Activated CD8-positive, alpha-beta memory T cell treated with anti-CD3 and anti-CD28 coated beads for 1 hour (primary cell): ENCODE measurements at places on chromosomes 1 and 21.

DNA sequence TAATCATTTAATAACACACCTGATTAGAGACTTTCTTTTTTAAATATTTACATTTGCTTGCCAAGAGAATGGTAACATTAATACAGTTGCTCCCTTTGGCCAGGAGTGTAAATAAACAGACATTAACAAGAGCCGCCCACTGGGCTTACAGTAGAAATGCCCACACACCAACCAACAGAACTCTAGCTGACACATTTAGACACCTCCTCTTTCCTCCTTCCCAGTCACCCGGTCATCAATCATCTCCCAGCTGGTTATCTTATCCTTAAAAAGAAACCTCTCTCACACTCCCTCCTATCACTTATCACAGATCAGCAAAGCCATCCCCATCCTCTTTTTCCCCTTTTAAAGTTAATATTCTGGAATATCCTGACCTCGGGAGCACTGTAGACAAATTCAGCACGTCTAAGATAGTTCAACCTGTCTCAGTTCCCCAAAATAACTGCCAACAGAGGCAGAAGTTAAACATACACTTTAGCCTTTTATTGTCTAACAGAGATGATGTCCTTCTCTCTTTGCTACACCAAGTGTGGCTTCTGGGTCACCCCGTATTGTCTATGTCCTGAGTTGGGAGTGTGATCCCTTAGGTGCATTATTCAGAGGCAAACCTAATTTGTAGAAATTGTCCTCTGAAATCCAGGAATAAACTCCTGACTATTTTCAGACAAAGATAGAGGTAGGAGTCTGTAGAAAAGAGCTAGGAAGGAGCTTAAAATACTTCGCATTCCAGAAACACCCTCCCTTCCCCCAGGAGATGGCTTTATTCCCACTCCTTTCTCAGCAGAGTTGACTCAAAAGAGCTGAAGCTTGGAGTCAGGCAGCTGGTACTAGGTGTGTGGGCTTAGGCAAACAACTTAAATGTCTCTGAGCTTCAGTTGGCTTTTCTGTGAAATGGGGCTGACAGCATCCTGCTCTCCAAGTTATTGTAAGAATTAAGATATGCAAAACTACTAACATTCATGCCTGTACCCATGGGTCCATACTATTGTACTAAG lies 8.8 kb downstream of the MYCL start:
- DNase-seq: no peak

DNA sequence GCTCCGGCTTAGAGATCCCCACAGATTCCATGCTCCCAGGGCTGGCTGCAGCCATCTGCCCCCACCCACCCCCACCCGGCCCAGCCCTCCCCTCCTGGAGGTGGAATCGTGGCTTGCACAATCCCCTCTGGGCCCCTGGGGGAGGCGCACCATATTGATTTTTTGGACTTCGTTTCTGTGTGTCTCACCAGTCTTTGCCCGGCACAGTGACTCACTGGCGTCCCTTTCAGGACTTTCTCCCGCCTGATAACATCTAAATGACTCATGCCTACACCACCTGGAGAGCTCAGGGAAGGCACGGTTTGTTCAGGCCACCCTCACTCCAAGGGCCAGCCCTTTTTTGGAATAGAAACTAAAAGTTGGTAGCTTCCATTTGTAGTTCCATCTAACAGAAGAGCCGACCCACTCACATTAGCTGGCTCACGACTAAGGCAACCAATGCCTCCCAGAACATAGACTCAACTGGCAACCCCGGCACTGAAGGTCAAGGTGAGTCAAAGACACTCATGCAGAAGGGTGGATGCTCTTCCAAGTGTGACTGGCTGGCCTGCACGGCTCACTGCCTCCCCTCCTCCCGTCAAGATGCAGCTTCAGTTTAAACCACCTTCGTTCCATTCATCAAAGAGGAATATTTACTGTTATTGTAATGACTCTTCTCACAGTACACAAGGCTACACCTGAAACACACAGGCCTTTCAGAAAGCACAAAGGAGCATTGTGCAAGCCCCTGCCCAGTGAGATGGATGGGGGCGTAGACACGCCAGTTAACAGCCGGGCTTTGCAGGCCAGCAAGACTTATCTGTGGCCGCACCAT lies 18.1 kb upstream of the ETS2 start:
- no peak for DNase-seq

DNA sequence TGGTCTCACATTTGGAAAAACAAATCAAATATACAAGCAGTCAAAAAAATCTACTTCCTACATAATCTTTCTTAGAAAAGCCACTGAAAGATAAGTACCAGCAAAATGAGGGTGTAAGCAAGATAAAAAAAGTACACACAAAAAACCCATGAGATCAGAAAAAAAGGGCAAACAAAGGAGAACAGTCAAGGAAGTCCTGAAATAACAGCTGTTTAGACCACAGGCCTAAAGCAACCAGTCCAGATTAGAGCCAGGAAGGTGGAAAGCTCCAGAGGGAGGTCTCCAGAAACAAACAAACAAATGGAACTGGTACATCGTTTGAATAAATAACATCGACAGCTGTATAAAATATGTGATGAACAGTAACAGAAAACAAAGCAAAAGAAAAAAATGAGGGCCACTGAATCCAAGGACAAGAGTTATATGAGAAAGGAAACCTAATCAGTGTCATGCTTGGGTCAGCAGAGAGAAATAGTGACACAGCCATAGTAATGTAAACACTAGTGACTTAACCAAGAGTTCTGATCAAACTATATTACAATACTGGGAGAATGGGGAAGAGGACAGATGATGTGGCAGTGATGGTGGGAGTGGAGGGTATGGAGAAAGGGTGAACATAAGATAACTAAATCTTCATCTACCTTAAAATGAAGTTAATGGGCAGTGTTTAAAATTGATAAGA lies 67.5 kb downstream of the NVL start:
- no peak for DNase-seq

DNA sequence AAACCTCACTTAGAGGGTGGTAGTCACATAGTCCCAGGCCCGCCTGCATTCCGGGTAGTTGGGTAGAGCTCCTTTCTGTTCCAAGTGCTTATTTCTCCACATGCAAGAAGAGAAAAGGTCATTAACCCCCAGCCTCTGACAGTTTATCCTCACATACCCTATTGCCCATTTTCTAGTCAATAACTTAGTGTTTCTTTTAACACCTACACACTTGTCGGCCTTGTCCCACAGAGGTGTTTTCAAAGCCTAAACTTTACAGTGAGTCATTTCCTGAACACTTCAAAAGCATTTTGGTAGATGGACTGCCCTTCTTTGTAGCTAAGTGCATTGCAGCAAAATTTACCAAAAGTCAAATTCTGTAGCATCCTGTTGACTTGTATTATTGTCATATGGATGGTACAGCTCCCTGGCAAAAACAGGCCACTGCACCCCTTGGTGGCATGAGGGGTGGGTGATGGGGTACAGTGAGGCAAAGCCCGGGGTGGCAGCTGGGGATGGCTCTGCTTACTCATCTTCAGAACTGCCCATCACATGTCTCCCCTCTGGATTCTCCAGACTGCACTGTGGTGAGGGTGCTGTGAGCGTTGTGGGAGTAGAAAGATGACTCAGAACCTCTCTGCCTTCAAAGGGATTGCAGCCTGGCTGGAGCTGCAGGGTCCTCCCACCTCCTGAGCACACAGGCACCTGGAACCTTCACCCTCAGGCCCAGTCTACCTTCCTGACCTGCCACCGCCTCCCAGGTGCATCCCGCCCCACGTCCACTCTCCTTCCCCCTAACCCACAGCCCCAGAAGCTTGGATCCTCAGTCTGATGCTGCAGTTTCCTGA lies 45.8 kb upstream of the DMRTB1 start:
- no peak for DNase-seq

DNA sequence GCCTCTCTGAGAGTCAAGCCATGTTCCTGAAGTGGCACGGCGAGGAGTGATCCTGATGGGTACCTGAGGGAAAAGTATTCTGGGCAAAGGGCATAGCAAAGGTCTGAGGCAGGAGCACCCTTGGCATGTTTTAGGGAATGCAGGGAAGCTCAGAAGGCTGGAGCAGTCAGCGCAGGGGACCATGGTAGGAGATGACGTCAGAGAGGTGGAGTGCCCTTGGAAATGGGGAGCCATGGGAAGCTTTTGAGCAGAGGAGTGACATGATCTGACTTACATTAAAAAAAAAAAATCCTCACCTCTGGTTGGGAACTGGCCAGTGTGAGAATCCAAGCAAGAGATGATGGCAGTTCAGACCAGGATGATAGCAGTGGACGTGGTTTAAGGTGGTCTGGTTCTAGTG lies 37.2 kb downstream of the PDPN start:
- DNase-seq: no peak

GRCh38 chr21:8991968-8992621 lies 1529.3 kb upstream of the TPTE start:
- DNase-seq: no peak

- DNase-seq: no peak
These were observed 35.8 kb upstream of the PLXNA2 start for GRCh38 chr1:208279826-208280588.

DNA sequence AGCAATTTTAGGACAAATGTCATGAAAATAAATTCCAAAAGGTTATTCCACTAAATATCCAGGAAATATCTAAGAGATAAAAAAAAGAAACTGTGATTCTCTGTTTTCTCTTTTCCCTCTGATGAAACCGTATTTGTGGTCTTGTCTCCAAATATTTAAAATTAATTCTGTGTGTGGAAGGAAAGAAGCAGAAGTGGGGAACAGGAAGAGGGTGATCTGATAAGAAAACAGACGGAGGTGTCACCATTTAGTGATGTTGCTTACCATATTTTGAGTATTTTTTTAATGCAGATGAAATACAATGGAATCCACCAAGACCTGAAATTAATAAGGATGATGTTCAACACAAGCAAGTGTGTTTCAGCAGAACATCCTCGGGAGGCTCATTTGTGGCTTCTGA lies 29.6 kb downstream of the CLCA1 start:
- no peak for DNase-seq

GRCh38 chr1:6343506-6344405 lies 49.8 kb downstream of the ACOT7 start:
- peak; percentile 36 for DNase-seq

DNA sequence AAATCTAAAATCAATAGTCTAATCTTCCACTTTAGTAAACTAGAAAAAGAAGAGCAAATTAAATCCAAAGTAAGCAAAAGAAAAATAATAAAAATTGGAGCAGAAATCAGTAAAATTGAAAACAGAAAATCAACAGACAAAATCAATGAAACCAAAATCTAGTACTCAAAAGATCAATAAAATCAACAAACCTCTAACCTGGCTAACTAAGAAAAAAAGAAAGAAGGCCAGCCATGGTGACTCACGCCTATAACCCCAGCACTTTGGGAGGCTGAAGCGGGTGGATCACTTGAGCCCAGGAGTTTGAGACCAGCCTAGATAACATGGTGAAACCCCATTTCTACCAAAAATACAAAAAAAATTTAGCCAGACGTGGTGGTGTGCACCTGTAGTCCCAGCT lies 22.8 kb downstream of the PDIK1L start:
- DNase-seq: no peak

DNA sequence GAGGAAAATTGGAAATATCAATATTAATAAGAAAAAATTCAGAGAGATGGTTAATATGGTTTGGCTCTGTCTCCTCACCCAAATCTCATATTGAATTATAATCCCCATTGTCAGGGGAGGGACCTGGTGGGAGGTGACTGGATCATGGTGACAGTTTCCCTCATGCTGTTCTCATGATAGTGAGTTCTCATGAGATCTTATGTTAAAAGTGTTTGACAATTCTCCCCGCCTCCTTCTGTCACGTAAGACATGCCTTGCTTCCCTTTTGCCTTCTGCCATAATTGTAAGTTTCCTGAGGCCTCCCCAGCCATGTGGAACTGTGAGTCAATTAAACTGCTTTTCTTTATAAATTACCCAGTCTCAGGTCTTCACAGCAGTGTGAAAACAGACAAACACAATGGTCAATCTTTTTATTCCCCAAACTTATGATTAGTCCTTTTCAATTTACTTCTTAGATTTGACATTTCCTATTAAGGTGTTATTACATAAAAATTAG lies 11.0 kb downstream of the EGLN1 start:
- DNase-seq: no peak

DNA sequence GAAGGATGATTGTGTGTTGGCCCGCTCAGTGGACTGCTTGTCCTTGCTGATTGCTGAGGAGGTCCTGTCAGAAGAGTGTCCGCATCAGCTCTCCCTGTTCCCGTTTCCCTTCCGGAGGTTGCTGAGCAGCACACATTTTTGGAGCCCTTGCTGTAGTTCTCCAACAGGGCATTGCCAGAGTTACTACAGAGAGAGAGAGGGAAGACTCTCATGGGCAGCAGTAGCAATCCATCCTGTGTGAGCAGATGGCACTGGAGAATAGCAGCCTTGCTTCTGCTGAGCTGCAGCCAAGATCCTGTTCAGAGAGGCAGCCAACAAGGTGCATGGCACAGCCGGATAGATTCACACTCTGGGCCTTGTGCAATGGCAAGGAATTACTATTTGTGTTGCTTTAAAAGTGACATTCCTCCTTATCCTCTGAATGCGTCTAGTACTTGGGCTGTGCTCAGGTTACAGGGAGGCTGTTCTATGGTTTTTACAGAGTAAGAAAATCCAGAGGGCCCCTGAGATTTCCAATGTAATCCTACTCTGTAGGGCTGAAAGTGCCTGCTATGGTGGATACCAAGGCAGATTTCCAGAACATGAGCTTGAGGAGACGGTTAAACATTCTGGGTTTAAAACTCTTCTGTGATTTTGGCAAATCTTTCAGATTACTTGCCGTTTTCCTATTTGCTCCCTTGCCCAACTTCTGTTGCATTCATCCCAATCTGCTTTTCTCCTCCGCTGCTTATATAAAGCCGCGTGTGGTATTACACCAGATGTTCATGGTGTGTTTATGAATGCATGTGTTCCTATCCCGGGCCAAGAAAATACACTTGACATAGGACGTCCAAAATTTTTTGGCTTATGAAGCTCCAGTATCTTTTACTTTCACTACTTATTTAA lies 27.4 kb downstream of the AK4 start:
- DNase-seq: no peak

- no peak for DNase-seq
These were observed 27.1 kb upstream of the KCTD3 start for GRCh38 chr1:215539803-215540570.

DNA sequence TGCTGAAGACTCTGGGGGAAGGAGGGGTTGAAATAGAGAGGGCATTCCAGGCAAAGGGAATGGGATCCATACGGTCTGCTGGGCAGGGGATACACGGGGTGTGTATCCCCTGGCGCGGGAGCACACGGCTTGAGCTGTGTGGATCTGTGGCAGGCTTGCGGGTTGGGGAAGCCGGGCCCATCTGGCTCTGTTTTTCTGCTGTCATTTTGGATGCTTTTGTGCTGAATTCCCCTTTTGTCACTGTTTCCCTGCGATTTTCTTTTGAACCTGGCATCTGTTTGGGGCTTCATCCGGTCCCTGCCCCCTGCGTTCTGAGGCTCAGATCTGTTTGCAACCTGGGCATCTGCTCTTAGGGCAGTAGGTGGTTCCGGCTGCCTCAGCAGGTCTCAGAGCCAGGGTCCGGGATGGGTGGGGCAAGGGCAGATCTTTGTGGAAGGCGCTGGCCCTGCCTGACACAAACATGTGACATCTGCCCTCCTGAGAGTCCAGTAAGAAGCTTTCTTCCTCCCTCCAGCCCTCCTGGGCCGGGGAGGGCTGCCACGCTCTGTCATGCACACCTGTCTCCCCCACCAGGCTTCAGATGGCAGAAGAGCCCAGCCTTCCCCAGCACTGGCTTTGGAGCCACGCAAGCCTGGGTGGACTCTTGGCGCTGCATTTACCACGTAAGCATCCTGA lies 84.0 kb downstream of the IGSF21 start:
- DNase-seq: no peak
